ENCODE measurements at places on chromosomes 5 and 9.

GRCh38 chr9:107465467-107466451 is 23.8 kb downstream of the KLF4 start:
- DNase-seq, result peak; percentile 85

GRCh38 chr5:10645146-10645545 is 81.3 kb downstream of the ANKRD33B start:
- DNase-seq, result no peak

DNA sequence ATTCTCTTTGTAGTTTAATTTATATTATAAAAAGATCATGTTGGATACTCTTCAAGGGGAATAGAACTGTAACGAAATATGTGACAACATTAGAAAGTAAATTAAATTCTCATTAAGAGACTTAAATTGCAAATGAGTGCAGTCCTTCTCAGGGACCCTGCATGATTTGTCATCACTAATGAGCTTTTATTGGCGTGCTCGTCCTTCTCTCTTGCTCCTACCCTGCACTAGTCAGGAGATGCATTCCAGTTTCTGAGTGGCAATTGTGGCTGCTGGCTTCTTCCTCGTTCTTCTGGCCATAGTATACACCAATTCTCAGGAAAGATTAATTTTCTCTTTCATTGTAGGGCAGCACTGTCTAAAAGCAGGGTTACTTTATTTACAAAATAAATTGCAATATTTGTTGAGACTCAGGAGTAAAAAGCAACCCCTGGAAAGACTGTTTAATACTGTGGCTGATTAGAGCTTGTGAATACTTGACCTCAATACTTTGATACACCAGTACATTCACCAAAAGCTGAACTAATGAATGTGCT is 376.3 kb upstream of the CHD1 start:
- DNase-seq, result no peak

DNA sequence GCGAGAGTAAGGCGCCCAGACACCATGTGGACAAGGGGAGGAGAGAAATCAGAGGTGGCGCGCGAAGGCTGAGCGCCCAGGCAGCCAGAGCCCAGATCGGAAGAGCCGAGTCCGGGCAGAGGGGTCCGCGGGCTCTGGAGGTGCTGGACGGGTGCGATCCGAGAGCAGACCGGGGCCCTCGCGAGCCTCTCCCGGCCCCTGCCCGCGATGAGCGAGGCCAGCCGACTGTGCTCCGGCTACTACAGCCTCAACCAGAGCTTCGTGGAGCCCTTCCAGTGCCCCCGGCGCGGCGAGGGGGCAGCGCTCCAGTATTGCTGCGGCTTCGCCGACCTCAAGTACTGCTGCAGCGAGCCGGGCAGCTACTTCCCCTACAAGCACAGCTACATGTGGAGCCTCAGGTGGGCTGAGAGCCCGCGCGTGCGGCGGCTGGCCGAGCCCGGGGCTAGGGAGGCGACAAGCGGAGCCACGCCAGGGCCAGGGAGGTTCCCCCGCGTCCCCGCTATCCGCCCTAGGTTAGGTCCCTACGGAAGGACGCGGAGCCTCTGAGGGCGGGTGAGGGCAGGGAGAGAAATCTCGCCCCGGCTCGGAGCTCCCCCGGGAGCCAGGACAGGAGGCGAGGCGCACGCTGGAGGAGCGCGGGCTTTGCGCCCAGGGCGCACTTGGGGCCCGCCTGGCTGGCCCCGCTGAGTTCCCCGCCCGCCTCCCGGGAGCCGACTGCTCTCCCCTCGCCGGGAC is at the start of gene SHISAL2B:
SHISAL2B (plus strand) TSS at position 87 of the 735 bp plus-strand sequence; CDS start at position 208, 121 bp downstream.
- DNase-seq, result no peak

DNA sequence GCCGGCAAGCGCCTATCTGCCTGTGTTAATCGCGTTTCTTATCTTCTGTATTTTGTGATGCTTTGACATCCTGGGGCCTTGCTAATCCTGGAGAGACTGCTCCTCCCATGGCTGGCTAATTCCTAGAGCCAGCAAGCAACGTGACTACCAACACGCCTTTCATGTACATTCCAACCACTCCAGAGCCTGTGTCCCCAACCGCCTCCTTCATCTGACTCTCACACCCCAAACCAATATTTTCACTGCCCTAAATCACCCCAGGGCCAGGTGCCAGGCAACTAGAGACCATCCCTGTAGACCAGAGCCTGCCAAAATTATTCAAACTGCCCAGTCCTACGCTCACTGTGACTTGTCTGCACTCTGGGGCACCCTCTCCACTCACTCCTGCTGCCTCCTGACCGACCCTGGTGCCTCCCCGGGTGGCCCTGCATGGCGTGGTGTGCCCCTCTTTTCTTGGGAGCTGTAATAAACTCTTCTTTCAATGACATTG is 50.5 kb upstream of the COL5A1 start:
- no peak for DNase-seq

DNA sequence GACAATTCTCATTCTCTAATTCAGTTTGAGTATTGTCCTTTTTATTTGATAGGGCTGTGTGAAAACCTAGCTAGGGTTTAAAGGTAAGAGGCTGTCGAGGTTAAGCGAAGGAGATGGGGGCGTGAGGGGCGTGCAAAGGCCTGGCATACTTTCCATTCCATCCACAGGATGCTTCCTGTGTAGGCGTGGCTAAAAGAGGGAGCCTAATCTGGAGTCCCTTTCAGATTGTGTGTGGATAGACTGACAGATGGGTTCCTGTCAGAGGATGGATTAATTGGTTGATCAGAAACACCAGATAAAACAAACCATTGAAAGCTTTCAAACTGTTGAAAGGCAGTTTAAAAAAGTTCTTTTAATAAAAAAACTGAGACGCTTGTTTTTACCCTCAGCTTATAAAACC is 1.1 kb upstream of the ELL2 start:
- no peak for DNase-seq

DNA sequence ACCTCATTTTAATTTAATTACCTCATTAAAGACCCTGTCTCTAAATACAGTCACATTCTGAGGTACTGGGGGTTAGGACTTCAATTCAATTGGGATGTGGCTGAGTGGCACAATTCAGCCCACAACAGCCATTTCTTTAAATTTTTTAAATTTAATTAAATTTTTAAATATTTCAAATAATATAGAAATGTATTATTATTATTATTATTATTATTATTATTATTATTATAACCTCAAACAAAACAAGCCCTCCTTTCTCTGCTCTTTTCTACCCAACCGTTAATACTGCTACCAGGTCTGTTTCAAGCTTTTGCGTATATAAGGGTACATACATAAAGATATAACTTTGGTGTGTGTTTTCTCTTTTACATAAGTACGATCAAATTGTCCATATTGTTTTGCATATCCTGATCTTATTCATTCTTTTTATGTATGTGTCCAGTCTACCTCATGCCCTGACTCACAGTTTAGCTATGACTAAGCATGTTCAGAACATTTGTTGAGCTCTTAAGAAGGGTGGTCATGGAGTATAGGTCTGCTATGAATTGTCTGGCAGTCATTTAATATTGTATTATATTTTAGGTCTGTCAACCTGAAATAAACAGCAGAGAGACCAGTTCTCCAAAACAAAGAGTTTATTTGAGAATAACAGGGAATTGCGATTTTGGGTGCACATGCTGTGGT is 16.1 kb upstream of the RAB14 start:
- DNase-seq, result no peak

DNA sequence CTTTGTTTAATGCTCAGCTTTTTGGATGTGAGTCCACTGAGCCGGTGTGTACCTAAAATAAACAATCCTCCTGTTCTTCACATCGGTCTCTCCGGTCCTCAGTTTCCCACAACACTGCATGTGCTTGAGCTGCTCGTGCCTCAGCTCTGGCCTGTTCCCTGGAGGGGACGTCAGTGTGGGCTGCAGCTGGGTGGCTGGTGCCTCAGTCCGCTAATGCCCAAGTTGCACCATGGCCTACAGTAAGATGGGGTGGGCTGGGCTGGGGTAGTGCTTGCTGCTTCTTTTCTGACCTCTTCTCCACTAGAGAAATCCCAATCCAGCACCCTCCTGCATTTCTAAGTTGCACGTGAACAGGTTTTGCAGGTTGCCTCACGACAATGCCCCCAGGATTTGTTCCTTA is 595 bp upstream of the BTNL9 start:
- no peak for DNase-seq

- no peak for DNase-seq
Observed at GRCh38 chr9:9949368-9949767, 663.4 kb downstream of the PTPRD start.

DNA sequence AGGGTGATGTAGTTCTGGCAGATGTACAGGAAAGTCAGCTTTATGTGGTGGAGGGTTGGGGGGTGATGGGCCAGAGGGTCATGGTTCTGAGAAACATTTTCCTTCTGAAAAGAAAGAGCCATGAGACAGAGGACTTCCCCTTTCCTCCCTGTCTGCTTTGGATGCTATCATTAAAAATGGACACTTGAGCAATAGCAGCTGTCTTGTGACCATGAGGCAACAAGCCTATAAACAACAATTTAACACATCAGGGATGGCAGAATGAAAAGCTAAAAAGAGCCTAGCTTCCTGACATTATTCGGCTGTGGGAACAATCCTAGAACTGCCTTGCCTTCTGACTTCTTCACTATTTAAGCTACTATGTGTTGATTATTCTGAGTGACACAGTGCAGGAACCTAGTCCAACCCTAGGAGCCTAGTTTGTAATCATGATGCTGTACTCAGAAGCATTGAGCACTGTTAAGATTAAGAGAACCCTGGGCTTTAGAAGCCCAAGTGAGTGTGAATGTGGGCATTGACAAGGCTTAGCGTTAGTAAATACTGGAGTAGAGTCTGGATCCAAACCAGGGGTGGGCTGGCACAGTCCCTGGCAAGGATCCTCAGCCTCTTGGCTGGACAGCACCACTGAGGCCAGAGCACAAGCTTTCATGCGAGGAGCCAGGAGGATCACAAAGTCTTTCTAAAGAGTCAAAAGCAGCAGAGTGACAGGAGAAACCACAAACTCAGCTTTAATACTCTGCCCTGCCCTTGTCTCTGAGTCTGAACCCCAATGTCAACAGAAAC is 178.5 kb upstream of the EGFLAM start:
- no peak for DNase-seq

- DNase-seq, result no peak
Observed at GRCh38 chr9:125399666-125400065, 138.0 kb downstream of the GAPVD1 start.

DNA sequence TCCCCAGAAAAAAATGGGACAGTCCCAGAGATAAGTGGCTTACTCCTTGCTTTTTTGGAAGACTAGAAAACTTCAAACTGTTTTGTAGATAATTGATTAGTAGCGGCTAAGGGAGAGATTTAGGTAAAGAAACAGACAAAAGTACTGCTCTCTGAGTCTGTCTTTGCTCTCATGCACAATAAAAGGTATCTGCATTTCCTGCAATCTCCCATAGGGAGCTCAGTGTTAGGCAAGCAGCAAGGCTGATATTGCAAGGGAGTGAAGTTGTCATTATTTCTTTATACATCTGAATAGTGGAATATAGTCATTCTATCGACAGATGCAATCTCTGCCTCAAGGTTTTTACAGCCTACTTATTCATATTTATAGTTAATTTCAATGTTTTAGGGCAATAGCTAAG is 54.9 kb upstream of the CAMK4 start:
- DNase-seq, result no peak

Data from tibial artery (tissue), 4 donors.